ENCODE measurements at places on chromosomes 7 and 10.

DNA sequence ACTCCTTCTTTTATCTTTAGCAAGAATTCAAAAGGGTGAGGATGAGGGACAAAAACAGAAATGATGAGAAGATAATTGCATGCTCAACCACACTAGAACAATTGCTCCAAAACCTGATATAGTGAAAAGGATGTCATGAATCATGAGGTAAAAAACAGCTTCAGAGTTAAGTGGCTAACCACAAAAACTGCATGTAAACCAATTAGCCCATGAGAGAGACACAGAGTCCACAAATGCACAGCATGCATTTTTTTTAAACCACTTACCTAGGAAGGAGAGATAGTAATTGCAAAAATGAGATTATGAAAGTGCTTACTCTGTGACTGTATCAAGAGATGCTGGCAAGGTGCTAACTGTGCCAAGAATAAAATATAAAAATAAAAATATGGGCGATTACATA is 132.9 kb downstream of the MBL2 start:
- no peak for DNase-seq

GRCh38 chr10:59303018-59303417 is 59.3 kb downstream of the FAM13C start:
- no peak for DNase-seq

GRCh38 chr7:93316730-93317129 is 84.6 kb downstream of the VPS50 start:
- no peak for DNase-seq

- DNase-seq = no peak
Measured at GRCh38 chr10:54009672-54010071, 791.4 kb downstream of the PCDH15 start.

GRCh38 chr10:48710647-48711275 is 26.1 kb downstream of the WDFY4 start:
- DNase-seq = peak; percentile 38

DNA sequence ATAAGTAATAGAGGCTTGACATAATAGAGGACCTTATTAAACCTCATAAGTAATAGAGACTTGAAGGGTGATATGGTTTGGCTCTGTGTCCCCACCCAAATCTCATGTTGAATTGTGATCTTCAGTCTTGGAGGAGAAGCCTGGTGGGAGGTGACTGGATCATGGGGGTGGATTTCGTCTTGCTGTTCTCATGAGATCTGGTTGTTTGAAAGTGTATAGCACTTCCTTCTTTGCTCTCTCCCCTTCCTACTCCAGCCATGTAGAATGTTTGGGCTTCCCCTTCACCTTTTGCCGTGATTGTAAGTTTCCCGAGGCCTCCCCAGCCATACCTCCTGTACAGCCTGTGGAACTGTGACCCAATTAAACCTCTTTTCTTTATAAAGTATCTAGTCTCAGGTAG is 8.6 kb downstream of the KIFBP start:
- no peak for DNase-seq

DNA sequence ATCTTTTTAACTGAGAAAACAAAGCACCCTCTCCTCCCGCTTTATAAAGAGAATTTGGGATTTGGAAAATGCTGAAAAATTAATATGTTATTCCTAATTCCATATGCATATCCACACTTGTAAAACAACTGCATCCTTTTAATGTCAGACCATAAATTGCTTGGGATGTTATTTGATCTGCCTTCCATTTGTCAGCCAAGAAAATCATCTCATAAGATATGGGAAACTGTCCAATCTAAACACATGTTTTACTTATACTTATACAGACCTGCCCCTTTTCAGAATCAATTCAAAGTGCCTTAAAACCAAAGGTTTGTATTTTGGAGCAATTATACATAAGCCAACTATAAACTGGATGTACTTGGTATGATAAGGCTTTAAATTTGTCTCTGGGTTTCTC is 595.5 kb upstream of the PFKP start:
- no peak for DNase-seq

DNA sequence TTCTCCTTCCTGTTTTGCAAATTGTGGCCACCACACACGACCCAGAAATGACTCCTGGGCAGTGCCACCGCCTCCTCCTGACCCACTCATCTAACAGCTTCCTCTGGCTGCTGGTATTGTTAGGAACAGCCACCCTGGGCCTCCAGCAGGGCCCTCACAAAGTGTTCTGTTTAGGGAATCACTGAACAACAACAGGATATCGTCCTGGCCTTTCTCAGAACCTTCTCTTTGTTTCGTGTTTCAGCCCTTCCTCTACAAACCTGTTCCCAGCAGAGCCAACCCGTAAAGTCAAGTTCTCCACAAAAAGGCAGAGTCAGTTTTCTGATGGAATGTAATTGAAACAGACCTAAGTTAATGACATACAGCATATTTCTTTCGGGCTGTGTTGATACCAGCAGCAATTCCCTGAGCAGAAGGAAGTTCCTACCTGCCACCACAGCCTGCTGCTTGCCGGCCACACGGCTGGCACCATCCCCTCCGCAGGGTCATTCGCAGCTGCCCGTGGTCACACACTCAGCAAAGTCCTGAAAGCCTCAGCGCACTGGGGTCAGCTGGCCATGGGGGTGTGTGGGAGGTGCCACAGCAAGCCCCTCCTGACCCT is 91.7 kb upstream of the PITRM1 start:
- DNase-seq = no peak

GRCh38 chr10:114140036-114140435 is 34.0 kb downstream of the CCDC186 start:
- DNase-seq = no peak

GRCh38 chr10:58465629-58466028 is 47.0 kb upstream of the BICC1 start:
- no peak for DNase-seq

- no peak for DNase-seq
Measured at GRCh38 chr10:119981826-119982225, 89.3 kb downstream of the SEC23IP start.

DNA sequence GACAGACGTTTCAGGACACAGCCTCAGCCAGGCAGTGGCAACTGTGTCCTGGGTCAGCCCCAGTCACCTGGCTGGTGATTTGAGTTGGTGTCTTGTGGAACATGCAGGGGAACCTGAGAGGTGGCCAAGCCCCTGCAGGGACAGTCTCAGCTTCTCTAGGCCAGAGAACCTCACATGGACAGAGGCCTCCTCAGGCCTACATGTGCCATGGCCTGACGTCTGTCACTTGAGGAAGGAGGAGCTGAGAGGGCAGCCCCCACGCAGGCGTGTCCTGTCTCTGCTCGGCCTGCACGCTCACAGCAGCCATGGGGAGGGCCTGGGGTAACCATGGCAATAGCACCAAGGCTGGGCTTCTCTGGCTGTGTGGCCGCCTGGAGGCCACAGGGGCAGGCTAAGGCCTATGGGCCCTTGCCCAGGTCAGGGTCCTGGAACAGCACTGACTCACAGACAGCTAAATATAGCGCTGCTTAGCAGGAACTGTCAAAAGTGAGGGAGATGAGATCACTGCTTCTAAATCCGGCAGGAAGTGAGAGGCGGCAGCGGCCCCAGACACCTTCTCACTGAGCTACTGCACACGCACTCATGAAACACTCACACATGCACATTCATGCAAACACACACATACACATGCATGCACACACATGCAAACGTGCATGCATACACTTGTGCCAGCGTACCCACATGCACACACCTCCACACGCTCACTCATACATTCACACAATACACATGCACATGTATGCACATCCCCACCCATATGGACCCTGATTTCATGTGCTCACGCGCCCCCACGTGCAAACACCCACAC is 57.0 kb downstream of the YKT6 start:
- peak; percentile 55 for DNase-seq

All from tibial artery (tissue), 4 donors.